ENCODE measurements at places on chromosomes 3 and 15.
A peak's percentile ranks its signal among the peaks of the same experiment; 100 is the strongest.

- no peak for DNase-seq
These were observed 36.4 kb downstream of the WWTR1 start for GRCh38 chr3:149621218-149622005.

DNA sequence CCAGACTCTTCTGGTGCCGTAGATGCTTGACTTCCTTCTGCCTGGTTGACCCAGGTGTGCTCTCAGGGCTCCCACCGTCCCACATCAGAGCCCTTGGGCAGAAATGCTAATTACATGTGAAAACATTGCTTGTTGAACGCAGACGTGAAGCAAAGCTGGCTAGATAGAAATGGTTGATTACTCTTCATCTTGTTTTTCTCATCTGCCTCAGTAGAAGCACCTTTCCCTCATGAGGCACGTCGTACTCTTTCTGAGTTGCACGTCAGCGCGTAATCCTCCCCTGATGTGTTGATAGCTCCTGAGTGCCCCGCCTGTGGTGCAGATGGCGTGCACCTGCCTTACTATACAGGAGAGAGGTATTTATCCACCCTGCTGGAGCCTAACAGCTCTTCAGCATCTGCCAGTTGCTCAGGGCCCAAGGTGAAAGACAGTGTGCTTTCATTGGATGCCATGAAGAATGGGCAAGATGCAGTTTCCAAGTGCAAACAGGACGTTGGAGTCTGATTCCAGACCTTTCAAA, 18.1 kb downstream of the MAP6D1 start:
- no peak for DNase-seq

GRCh38 chr15:31396881-31397560, 70.4 kb downstream of the KLF13 start:
- DNase-seq = no peak

GRCh38 chr15:48584812-48585563, 60.5 kb downstream of the FBN1 start:
- DNase-seq = no peak

GRCh38 chr15:39290711-39291435, 290.0 kb upstream of the THBS1 start:
- DNase-seq = no peak

GRCh38 chr3:59803268-59803667, 753.4 kb upstream of the CFAP20DC start:
- no peak for DNase-seq

DNA sequence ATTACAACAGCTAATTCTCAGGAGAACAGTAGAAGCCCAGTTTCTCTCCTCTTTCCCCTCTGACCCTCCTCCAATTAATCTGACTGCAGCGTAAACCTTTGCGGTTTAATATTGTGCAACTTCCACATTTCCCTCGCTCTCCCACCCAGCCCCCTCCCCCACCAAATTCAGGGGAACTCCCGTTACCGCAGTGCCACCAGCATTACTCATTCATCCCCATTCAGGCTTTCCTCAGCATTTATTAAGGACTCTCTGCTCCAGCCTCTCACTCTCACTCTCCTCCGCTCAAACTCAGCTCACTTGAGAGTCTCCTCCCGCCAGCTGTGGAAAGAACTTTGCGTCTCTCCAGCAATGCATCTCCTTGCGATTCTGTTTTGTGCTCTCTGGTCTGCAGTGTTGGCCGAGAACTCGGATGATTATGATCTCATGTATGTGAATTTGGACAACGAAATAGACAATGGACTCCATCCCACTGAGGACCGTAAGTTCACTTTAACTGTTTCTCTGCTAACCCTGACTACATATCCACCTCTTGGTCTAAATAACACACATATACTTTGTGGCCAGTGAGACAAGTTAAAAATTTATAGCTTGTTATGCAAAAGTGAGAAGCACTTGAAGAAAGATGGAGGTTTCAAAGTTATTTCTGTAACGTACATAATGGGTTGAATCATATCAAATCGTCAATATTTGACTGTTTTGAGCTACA, at the start of gene PTX3:
Gene PTX3, plus strand, starts transcription at position 268 of the 709 bp plus-strand sequence. Its CDS starts 84 bp downstream, at position 352.
- no peak for DNase-seq

GRCh38 chr3:37086918-37087317, 87.5 kb downstream of the LRRFIP2 start:
- no peak for DNase-seq

- DNase-seq = no peak
These were observed 32.3 kb downstream of the MOBP start for GRCh38 chr3:39499651-39500273.

GRCh38 chr3:46422617-46423016, 15.6 kb downstream of the CCRL2 start:
- no peak for DNase-seq

GRCh38 chr15:63497642-63498467, 6.5 kb upstream of the USP3 start:
- DNase-seq = peak; percentile 45

DNA sequence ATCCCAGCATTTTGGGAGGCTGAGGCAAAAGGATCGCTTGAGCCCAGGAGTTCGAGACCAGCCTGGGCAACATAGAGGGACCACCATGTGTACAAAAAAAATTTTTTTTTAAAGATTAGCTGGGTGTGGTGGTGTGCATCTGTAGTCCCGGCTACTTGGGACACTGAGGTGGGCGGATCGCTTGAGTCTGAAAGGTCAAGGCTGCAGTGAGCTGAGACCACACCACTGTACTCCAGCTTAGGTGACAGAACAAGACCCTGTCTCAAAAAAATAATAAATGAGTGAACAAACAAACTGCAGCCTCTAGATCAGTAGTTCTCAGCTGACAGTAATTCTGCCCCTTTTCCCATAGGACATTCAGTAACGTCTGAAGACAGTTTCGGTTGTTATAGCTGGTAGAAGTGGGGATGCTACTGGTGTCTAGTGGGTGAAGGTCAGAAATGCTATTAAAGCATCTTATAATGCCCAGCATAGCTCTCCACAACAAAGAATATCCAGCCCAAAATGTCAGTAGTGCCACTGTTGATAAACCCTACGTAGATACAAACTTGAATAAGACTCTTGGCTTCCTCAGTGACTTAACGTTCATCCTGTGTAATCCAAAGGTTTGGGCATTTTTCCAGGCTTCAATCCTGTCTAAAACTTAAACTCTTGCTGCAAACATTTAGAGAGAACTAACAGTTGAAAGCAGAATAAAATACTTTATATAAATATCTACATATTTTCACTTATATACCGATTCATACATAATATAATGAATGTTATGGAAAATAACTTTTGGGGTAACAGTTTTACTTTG, 10.6 kb downstream of the SMC4 start:
- no peak for DNase-seq

DNA sequence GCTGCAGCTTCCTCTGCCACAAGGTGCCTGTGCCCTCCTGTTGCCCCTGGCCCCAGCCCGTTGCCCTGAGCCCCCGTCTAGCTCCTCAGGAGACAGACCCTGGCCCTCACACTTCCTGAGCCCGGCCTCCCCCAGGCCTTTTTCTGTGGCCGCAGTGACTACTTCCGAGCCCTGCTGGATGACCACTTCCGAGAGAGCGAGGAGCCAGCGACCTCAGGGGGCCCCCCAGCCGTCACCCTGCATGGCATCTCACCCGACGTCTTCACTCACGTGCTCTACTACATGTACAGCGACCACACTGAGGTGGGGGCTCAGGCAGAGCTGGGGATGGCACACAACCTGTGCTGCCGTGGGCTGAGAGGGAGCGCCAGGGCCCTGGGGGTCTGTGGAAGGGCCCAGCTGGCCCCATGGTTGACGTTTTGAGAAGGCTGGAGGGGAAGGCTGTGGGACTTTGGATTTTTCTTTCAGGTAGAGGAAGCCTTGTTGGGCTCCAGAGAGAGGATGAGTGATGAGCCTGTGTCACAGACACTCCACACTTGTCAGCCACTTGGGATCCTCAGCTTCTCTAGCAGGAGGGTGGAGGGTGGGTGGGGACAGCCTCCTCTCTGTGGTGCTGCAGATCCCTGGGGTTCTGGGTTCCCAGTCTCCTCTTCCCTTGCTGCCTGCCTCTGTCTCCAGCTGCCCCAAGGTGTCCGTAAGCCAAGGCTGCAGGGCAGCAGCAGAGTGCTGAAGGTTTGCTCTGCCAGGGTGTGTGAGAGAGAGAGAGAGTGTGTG, 5.0 kb downstream of the ABTB1 start:
- no peak for DNase-seq

GRCh38 chr3:172653004-172653572, 57.8 kb downstream of the NCEH1 start:
- DNase-seq = no peak

DNA sequence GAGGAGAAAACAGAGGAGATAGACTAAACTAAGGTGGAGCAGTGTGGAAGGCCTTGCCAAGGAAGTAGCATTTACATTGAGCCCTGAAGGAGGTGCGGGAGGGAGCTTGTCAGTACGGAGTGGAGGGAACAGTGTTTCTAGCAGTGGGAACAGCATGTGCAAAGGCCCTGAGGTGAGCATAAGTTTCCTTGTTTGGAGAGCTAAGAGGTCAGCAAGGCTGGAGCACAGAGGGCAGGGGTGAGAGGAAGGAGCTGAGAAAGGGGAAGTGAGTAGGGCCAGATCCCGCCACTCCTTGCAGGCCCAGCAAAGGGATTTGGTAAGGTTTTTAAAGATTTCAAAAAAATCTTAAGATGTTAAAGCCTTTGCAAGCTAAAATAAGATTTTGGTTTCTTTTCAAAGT, 70.1 kb downstream of the HMCES start:
- no peak for DNase-seq

DNA sequence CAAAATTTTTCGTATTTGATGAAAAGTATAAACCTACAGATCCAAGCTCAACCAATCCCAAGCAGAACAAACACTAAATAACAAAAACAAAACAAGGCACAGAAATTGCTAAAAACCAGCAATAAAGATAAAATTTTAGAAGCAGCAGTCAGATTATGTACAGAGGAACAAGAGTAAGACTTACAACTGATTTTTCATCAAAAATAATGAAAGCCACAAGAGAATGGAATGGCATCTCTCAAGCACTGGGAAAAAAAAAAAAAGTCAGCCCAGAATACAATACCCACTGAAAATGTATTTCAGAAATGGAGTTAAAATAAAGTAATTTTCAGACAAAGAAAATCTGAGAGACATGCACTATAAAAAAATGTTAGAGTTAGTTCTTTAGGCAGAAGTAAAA, 27.0 kb downstream of the GPR156 start:
- DNase-seq = no peak

GRCh38 chr3:169179321-169179720, 484.2 kb downstream of the MECOM start:
- DNase-seq = no peak

DNA sequence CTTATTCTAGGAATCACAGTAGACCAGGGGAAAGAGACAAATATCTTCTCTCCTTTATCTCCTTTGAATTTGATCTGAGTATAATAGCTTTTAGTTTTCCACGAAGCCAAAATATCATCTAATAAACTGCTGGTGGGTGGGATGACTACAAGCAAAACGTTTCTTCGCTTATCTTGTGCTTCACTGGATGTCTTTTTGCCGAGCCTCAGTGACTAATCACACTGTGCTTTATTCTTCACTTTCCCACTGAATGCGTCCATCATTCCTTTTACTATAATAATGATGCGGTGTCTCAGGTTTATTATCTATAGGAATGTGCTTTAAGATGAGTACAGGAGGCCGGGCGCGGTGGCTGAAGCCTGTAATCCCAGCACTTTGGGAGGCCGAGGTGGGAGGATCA, 32.5 kb downstream of the CEP152 start:
- no peak for DNase-seq

DNA sequence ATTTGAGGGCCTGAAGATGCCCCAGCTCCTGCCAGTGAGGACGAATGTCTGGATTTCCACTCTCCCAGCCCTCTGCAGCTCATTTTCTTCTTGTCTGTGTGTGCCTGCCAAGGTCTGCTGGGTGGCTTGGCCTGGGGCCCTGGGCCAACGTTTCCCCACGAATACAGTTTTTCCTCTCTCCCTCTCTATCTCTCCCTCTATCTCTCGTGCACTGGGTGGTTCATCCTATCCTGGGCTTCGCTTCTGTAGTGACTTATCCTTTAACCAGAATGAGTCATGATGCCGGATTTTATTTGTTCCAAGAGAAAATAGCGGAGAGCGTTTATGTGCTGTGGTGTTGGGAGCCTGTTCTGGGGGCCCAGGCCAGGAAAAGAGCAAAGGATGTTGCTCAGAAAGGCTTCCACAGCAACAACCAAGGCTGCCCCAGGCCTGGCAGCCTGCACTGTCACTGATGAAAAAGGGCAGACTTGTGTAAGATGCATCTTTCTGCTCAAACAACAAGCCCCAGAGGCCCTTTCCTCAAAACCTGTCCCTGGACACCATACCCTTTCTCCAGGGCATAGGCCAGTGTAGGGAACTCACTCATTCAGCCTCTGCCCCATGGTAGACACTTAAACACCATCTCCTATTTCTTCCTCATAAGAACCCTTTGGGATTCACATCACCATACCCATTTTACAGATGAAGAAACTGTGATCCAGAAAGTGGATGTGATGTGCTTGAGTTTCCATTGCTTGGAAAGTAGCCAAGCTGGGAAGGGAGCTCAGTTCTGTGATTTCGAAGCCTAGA, 47.3 kb downstream of the ITGA11 start:
- DNase-seq = no peak

DNA sequence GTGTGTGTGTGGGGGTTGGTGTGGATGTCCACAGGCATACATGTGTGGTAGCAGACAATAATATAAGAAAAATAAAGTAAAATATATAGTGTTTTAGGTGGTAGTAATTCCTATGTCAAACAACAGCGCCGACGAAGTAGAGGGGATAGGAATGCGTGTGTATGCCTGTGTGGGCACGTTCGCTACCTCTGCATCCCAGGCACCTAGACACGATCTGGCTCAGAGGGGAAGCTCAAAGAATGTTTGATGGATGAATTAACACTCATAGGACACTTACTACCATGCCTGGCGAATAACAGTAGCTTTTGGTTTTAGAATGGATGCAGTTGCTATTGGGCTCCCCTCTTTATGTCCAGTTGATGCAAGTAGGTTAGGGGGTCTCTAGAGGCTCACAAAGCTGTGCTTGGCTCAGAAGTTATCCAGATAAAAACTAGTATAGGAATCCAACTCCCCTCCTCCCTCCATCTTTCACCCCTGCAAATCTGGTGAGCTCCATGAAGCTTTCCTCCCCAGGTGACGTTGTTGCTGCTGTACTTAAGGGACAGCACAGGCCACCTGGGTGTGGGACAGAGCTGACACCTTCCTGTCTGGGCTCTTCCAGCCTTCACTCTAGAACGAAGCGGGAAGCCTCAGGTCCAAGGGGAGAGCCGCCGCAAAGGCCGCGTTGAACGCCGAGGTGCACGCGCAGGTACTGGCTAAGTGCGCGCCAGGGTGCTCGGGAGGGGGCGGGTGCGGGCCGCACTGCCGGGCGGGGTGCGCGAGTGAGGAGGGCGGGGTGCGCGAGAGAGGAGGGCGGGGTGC, 192.6 kb upstream of the LYSMD4 start:
- DNase-seq = peak; percentile 64

GRCh38 chr3:158768881-158769543, 32.8 kb upstream of the MFSD1 start:
- no peak for DNase-seq

- DNase-seq = no peak
These were observed 1.1 kb downstream of the NFKBIZ start for GRCh38 chr3:101850246-101851051.

GRCh38 chr3:153652076-153652475, 469.1 kb upstream of the ARHGEF26 start:
- no peak for DNase-seq

GRCh38 chr3:168051531-168052471, 43.9 kb downstream of the GOLIM4 start:
- DNase-seq = no peak

GRCh38 chr3:126535636-126536035, 11.7 kb downstream of the CHST13 start:
- DNase-seq = no peak

- no peak for DNase-seq
These were observed 66.4 kb upstream of the AGTR1 start for GRCh38 chr3:148631124-148631903.

Measured in stimulated activated CD8-positive, alpha-beta memory T cell treated with anti-CD3 and anti-CD28 coated beads, Interleukin-12 subunit alpha, Interleukin-12 subunit beta, amount 100 ng/mL, for 4 hours (primary cell).